Thoracic aorta endothelial cell (primary cell): ENCODE measurements at places on chromosomes 6 and 20. TPM values are rescaled to one million over a fixed set of nuclear protein-coding genes. Genes with fewer than 3 reads are reported as not detected.

The MATN4 gene
- total RNA-seq = not detected in 2 replicates

The PHIP gene
- 50.0 and 56.1 TPM in 2 replicates for total RNA-seq

The BMP5 gene
- 1.7 TPM in 1 of 2 replicates, not detected in the other for total RNA-seq

The DUSP15 gene
- total RNA-seq = 0.43 TPM in 1 of 2 replicates, not detected in the other

The AVP gene
- total RNA-seq = not detected in 2 replicates

The ADGB gene
- total RNA-seq = not detected in 2 replicates

The COL9A3 gene
- 0.27 and 0.29 TPM in 2 replicates for total RNA-seq

The RPS21 gene
- 794 and 1,044 TPM in 2 replicates for total RNA-seq

The TMEM244 gene
- not detected in 2 replicates for total RNA-seq

The PAQR8 gene
- 6.0 and 18.9 TPM in 2 replicates for total RNA-seq

The COX4I2 gene
- not detected in 2 replicates for total RNA-seq

The TAAR5 gene
- total RNA-seq = not detected in 2 replicates

The SCRT2 gene
- not detected in 2 replicates for total RNA-seq

The PSORS1C2 gene
- total RNA-seq = not detected in 2 replicates

The ENPP1 gene
- 5.2 and 8.1 TPM in 2 replicates for total RNA-seq

The MAPK13 gene
- 1.5 and 1.9 TPM in 2 replicates for total RNA-seq

The TSPO2 gene
- total RNA-seq = not detected in 2 replicates
